HepG2 (cell line): ENCODE measurements at places on chromosomes 1 and 21. TPM values are rescaled to one million over a fixed set of nuclear protein-coding genes. Genes with fewer than 3 reads are reported as not detected.

DNA sequence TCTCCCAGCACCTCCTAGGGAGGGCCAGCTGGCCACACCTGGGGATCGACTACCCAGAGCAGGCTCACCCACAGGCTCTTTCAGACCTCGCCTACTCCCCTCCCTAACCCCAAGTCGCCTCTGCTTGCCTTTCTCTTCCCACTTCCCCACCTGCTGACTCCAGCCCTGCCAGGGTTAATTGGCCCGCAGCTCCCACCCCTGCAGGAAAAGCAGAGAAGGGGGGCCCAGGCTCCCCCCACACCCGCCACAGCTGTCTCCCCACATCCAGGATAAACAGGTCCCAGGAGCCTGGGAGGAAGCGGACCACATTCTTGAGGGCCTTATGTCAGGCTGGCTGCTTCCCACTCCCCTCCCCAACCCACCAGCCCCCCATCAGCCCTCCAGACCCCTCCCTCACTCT is 45.0 kb downstream of the TAS1R2 start:
- H3K4me3 ChIP-seq = no peak overlapping the region
- DNase-seq = no peak
- H3K27ac ChIP-seq = no peak overlapping the region
- no peaks in the 10 kb centered on the region for H3K4me1 ChIP-seq
- peaks cover 19% of the 10 kb centered on the region; the same call in 2 of the 3 replicates for H3K27me3 ChIP-seq
- H3K36me3 ChIP-seq = no peaks in the 10 kb centered on the region

- no peak overlapping the region for H3K4me3 ChIP-seq
- no peak for DNase-seq
- no peaks in the 10 kb centered on the region for H3K4me1 ChIP-seq
- H3K27ac ChIP-seq = no peak overlapping the region
- H3K36me3 ChIP-seq = no peaks in the 10 kb centered on the region
These were observed 81.1 kb downstream of the ITPKB start for GRCh38 chr1:226657895-226658545.

- DNase-seq = peak; percentile 48
- H3K27ac ChIP-seq = no peak overlapping the region
- no peak overlapping the region for H3K4me3 ChIP-seq
- peaks cover 8% of the 10 kb centered on the region for H3K4me1 ChIP-seq
- peaks cover 3% of the 10 kb centered on the region; the same call in 1 of the 3 replicates for H3K27me3 ChIP-seq
- no peaks in the 10 kb centered on the region for H3K36me3 ChIP-seq
These were observed 48.7 kb upstream of the PRDM2 start for GRCh38 chr1:13651279-13651678.

The DNAJC28 gene
- 1.1 and 1.5 TPM in 2 replicates for polyA plus RNA-seq

The TNFSF18 gene
- polyA plus RNA-seq = not detected in 2 replicates
